AG20443 (cell line): ENCODE measurements at places on chromosomes 6 and 20.

DNA sequence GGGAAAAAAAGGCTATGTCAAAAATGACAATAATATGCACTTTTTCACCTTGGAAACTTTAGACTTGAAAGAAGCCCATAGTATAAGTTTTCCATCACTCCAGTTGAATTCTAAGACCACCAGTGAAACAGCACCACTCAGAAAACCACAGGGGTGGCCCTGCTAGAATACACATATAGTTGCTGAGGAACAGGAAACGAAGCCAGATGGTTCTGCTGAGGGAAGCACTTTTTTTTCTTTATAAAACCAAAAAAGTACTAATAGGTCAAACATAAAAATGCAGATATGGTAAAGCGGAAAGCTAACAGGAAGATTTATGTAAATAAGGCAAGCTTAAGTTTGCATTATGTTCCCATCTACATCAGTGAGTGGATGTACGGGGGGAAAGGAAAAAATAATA is 303.9 kb downstream of the FOXC1 start:
- DNase-seq: no peak

GRCh38 chr20:1565461-1565860 is 8.0 kb upstream of the SIRPD start:
- DNase-seq: no peak

DNA sequence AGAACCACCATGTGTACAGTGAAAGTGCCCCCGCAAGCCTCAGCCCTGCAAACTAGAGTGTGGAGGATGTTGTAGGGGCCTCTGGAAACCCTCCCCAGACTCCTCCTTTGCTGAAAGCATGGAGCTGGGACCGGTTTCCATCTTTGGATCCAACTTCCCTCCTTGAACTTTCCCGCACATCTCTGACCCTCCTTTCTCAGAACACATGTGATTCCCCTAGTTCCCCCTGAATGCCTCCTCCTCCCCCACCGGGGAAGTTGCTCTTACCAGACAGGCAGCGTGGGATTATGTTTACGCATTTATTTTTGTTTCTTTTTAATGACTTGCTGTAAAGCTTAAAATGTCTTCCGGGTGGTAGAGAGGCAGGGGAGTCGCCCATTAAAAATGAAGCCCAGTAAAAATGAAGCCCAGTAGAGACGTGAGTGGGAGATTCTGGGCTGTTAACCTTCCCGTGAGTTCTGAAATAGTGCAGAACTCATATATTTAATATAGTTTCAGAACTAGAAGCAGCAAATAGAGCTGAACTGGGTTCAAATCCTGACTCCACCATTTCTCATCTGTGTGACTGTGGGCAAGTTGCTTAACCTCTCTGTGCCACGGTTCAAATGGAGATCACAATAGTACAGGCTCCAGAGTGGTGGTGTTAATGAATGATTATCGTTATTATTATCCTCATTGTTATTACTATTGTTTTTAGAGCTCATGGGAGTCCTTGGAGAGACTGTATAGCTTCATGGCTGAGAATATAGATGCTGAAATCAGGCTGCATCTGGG is 8.0 kb upstream of the PTPN1 start:
- no peak for DNase-seq

- DNase-seq: no peak
These were observed 329.7 kb downstream of the CD83 start for GRCh38 chr6:14447240-14447639.

GRCh38 chr6:105972440-105972839 is 113.7 kb upstream of the PRDM1 start:
- DNase-seq: no peak

GRCh38 chr6:53399027-53399344 is 50.2 kb upstream of the ELOVL5 start:
- no peak for DNase-seq

- DNase-seq: no peak
These were observed 101.5 kb downstream of the RPP40 start for GRCh38 chr6:4902363-4902762.

DNA sequence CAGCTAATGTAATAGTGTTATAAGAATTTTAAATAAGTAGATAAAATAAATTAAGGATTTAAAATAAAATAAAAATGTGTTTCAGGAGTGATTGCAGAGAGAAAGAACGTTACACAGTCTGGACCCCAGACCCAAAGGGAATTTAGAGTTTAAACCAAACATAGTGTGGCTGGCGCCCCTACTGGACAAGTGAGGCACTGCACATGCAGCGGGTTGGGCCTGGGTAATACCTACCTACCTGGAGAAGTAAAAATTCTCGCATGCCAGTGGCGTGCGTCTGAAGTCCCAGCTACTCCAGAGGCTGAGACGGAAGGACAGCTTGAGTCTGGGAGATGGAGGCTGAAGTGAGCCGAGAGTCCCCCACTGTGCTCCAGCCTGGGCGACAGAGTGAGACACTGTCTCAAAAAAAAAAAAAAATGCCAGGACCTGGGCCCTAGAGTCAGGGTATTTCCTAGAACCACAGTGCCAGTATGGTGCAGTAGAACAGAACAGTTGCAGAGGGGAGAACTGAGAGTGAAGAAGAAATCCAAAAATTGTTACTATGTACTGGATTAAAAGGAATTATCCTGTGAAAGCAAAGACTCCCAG is 71.4 kb upstream of the TCF21 start:
- DNase-seq: no peak

GRCh38 chr20:11376420-11376819 is 541.3 kb upstream of the BTBD3 start:
- no peak for DNase-seq

- no peak for DNase-seq
These were observed 30.4 kb downstream of the IBTK start for GRCh38 chr6:82217018-82217586.

DNA sequence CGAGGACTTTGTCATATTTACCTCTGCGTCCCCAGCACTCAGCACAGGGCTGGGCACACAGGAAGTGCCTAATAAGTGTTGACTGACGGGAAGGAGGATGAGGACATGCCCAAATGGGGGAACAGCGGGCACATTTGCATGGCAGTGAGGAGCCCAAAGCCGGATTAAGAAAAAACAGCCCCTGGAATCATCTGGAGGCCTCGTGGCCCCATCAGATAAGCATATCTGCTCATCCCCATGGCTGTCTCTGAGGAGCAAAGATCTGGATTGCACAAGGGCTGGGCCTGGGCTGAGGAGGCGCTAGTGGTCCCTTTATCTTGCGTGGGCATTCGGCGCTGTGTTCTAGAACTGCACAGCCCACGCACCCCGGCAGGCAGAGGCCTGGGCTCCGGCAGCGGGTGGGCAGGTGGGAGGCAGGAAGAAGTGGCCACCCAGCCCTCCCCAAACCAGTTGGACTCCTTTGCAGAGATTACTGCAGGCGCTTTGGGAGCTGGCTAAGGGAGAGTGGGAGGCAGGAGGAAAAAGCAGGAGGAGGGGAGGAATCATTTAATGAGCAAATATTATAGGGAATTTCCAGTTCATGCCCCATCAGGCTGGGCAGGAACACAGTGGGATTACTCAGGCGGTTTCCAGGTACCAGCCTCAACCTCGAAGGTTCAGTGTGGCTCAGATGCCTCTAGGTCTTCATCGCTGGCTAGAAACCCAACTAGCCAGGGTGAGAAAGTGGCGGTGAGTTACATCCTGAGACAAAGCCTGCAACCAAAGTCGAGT is 108.1 kb downstream of the CEBPB start:
- DNase-seq: no peak

DNA sequence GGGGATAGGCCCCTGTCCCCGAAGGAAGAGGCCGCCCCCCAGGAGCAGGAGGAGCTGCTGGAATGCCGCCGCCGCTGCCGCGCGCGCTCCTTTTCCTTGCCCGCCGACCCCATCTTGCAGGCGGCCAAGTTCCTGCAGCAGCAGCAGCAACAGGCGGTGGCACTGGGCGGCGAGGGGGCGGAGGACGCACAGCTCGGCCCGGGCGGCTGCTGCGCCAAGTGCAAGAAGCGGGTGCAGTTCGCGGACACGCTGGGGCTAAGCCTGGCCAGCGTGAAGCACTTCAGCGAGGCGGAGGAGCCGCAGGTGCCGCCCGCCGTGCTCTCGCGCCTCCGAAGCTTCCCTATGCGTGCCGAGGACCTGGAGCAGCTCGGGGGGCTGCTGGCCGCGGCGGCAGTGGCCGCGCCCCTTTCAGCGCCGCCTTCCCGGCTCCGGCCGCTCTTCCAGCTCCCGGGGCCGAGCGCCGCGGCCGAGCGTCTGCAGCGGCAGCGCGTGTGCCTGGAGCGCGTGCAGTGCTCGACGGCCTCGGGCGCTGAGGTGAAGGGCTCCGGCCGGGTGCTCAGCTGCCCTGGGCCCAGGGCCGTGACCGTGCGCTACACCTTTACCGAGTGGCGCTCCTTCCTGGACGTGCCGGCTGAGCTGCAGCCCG is 630 bp downstream of the PPP1R3G start:
- DNase-seq: peak; percentile 50

DNA sequence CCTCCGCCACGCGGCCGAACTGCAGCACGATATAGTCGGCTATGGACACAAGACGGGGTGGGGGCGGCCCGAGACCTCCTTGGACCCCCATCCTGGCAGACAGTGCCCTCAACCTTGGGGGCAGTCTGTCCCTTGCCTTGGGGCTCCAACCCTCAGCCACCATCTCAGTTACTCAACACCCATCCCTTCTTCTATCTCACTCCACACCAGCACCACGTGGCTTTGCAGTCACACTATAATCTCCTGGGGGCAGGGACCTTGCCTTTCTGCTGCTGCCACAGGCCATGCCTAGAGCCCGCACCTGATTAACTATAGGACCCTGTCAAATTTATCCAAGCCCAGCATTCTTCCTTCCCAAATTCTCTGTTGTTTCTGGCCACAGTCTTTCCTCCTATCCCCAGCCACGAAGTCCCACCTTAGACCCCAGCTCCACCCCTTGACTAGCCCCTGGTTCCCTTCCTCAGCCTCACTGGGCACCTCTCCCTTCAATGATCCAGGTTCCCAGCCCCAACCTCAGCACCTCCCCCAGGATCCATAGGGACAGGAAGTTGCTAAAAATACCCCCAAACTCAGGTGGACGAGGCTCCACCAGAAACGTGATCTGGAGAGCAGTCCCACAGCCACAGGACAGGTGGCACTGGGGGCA is 1.7 kb upstream of the TEAD3 start:
- DNase-seq: no peak

DNA sequence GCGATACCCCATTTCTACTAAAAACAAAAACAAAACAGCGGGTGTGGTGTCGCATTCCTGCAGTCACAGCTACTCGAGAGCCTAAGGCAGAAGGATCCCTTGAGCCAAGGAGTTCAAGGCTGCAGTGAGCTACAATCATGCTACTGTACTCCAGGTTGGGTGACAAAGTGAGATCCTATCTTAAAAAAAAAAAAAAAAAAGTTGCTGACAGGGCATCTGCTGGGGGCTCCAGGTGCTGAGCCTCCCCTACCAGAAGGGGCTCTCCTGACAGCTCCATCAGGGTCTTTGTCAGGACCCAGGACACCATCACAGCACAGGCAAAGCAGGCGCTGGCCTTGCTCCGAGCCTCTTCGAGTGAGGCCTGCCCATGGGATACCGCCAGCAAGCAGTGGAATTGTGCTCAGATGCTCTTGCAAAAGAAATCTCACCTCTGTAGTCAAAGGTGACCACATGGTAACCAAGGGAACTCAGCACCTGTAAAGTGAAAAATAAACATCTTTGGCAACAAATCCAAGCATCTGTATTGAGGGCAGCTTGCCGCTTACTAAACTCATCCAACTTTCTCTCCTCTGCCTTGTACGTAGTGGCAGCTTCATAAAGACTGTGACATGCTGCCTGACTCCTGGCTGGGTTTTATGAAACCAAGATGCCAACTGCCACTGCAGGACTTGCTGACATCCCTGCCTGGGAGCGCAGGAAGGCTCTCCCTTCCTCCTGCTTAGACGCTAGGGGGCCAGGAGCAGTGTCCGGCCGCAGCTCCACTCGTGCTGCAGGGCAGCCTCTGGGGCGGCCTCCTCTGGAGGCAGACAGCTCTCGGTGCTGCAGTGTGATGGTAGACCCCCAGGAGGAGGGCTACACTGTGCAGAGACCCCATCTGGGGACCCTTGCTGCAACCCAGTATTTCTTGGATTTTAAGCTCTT is 66.9 kb downstream of the PYGB start:
- DNase-seq: no peak

GRCh38 chr6:30446259-30446658 is 43.0 kb upstream of the HLA-E start:
- no peak for DNase-seq

- no peak for DNase-seq
These were observed 421.1 kb downstream of the CD109 start for GRCh38 chr6:74117113-74117512.

DNA sequence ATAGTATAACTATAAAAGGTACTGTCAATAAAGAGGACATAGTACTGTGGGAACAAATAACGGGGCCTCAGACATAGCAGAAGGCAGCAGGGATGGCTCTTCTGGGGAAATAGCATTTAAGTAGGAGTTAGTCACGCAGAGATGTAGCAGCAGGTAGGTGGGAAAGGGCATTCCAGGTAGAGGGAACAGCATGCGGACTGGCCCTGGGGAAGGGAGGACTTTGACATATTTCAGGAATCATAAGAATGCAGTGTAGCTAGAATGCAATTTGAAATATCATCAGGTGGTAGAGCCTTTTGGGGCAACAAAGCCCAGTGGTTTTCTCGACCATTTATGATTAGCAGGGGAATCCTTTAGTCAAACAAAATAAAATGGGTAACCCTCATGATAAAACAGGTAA is 191.1 kb downstream of the SLC24A3 start:
- no peak for DNase-seq

- peak; percentile 21 for DNase-seq
These were observed 22.7 kb upstream of the PRDM1 start for GRCh38 chr6:106063448-106063850.

DNA sequence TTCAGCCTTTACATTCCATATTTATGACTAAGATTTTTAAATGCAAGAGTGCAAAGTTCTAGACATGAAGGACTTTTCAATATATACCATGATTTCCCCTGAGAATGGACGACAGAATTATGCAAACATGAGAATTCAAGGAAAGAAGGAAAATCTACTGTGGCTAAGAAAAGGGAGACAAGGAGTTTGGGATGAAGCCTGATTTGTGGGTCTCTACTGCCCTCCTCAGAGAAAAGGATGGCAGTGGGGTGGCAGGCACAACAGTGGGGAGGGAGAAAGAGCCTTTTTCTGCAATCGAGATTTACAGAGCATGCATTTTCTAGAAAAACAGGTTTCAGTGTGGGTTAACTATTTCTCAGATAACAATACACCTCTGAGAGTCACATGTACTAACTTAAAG is 466.9 kb upstream of the NRSN1 start:
- DNase-seq: no peak

GRCh38 chr20:24953621-24954133 is 4.6 kb downstream of the CST7 start:
- DNase-seq: no peak
